Fibroblast of upper back skin (primary cell): ENCODE measurements at places on chromosomes 1 and 21.

- peak; percentile 100 for DNase-seq
These were observed 162.8 kb downstream of the NTPCR start for GRCh38 chr1:233113009-233113879.

DNA sequence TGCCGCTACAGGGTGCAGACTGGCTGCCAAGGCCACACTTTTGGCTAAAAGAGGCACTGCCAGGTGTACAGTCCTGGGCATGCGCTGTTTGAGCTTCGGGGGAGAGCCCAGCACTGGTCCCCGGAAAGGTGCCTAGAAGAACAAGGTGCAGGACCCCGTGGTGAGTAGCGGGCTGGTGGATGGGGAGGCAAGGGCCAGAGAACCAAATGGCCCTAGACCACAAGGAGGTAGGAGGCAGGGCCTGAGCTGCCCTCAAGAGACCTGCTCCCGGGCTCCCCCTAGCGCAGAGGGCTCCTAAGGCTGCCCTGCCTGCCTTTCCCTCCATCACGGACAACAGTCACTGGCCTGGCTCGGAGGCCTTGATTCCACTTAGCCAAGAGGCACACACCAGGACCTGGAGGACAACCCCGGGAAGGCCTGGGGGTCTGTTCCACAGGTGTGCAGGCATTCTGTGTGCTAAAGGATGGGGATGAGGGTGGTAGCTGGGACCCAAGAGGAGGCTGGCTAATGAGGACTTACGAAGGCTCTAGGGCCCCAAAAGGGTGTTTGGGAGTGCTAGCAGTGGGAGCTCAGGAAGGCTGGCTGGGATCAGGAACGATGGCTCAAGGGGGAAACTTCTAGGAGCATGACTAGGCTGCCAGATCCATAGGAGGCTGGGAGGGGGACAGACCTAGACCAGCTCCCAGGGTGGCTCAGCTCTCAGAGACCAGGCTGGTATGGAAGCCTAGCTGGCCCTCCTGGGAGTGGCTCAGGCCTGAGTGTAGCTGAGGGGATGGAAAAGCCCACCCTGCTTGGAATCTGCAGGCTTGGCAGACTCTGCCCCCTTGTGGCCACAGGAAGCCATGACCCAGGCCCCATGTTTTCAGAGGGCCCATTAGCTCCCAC is 742 bp downstream of the ARTN start:
- DNase-seq, result peak; percentile 65

- DNase-seq, result no peak
These were observed 546 bp upstream of the ZNF695 start for GRCh38 chr1:247008406-247008799.

DNA sequence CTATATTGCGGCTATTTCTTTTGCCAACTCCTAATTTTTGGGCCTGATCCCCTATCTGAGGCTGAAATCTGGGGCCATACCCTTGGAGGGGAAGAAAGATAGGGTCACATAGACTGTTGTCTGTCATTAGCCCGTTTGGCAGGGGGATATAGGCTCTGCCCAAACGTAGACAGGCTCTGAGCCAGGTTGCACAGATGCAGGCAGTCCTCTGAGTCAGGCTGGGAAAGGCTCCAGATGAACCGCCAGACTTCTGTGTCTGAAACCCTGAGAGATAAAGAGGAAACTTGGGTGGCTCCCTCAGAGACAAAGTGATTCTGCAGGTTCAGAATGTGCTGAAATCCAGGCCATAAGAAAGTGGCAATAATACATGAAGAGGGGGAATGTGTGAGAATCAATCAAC is 4.0 kb upstream of the CAP1 start:
- peak; percentile 89 for DNase-seq

DNA sequence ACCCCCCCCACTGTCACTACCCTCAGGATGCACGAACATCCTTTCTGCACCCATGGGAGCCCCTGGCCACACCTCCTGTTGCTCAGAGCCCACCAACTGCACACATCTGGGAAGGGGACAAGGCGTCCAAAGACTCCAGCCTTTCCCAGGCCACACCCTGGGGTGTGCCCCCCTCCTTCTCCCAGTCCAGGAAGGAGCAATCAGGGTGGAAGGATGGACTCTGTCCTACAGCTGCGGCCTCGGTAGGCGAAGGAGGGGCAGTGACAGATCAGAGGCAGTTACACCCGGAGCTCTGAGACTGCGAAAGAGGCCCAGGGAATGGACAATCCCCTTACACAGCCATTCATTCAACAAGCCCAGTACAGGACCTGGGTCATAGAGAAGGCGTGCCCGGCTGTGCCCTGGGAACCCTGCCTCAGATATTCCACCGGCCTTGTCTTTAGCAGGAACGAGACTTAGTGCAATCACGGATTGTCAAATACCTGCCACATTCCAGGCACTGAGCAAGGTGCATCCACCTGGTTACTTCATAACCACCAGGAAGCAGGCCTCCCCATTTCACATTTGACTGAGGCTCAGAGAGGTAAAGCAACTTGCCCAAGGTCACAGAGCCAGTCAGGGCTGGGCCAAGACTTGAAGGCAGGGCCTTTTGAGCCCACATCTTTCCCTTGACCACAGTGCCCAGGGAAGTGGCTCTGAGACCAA is 9.4 kb downstream of the HSPG2 start:
- DNase-seq, result peak; percentile 35

GRCh38 chr1:214143006-214143992 is 137.7 kb upstream of the SMYD2 start:
- no peak for DNase-seq

GRCh38 chr1:2098839-2099785 is 48.9 kb downstream of the PRKCZ start:
- DNase-seq, result no peak

DNA sequence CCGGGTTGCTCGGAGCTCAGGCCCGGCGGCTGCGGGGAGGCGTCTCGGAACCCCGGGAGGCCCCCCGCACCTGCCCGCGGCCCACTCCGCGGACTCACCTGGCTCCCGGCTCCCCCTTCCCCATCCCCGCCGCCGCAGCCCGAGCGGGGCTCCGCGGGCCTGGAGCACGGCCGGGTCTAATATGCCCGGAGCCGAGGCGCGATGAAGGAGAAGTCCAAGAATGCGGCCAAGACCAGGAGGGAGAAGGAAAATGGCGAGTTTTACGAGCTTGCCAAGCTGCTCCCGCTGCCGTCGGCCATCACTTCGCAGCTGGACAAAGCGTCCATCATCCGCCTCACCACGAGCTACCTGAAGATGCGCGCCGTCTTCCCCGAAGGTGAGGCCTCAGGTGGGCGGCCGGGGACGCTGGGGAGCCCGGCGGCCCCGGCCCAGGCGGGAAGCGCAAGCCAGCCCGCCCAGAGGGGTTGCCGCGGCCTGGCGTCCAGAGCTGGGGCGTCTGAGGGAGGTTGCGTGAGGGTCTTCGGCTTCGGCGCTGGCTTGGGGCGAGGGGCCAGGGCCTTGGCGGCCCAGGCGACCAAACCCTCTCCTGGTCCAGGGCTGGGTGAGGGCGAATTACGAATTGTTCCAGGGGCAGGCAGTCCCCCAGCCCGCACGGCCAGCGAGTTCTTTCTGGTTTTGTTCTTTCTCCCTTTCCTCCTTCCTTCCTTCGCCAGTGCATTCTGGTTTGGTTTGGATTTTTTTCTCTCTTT is 805 bp downstream of the SIM2 start:
- no peak for DNase-seq

- no peak for DNase-seq
These were observed 502.8 kb downstream of the LTN1 start for GRCh38 chr21:28489821-28490350.

DNA sequence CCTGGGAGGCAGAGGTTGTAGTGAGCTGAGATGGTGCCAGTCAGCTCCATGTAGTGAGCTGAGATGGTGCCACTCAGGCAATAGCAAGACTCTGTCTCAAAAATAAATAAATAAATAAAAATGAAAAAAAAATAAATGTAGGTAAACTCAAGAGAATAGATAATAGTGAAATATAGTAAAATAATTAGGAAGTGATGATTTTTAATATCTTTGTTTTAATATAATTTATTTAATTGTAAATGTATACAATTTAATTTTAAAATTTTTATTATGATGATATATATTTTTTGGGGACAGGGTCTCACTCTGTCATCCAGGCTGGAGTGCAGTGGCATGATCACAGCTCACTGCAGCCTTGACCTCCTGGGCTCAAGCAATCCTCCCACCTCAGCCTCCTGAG is 19.6 kb upstream of the SERINC2 start:
- DNase-seq, result no peak

DNA sequence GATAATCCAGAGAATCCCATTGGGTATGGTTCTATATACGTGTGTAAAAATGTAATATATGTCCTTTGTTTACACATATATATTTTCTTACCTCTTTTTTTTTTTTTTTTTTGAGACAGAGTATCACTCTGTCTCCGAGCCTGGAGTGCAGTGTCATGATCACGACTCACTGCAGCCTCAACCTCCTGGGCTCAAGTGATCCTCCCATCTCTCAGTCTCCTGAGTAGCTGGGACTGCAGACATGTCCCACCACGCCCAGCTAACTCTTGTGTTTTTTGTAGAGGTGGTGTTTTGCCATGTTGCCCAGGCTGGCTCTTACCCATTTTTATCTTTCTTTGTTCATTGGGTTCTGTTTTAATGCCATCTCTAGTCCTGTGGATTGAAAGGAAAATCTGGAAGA is 59.5 kb downstream of the ZBTB17 start:
- peak; percentile 25 for DNase-seq

DNA sequence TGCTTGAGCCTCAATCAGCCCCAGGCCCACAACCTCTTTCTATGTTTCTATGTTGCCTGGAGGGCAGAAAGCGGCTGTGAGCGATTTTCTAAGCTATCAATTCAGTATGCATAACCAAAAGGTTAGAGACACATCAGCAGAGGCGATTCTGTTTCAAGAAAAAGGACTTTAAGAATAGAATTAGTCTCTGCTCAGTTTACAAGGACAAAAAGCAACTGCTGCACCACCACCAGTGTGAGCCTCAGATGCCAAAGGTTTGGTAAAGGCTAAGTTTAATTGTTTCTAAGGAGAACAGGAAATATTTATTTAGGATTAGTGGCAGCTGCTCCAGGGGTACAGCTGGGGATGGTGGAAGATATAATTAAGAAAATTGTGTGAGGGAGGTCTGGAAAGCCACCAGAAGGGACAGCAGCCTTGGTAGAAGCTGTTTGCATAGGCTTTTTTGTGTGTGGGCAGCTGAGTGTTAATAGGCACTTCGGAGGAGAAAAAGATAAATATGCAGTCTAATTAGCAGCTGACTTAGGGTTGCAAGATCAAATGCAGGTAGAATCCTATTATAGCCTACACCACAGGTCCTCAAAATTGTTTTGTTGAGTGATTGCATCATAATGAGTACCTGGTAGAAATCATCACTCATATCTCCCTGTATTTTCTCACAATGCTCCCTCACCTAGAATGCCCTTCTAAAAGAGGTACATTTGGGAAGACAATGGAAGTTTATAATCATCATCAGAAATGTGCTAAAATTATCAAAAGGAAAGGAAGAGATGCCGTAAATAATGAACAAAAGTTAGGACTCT is 35.8 kb downstream of the ZC3H11B start:
- DNase-seq, result no peak

- DNase-seq, result no peak
These were observed at the start of gene ELF3 for GRCh38 chr1:202010180-202011015. ELF3 (plus strand) TSS chr1:202010587; CDS start chr1:202011137, 550 bp downstream.

GRCh38 chr1:215555531-215555930 is 11.6 kb upstream of the KCTD3 start:
- no peak for DNase-seq

DNA sequence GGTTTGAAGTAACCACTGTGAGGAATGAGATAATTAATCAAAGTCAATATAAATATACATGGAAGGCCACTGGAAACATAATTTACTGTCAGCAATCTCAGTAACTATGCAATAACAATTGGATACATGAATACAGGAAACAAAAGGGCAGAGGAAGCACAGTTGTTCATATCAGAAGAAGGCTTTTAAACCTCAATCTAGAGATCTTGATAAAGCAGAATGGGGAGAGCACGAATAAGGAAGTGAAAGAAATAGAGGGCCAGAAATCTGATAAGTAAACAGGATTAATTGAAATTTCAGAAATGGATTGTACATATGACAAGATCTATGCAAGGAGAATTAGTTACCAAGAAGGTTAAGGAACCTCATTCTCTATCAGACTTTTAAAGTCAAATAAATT is 93.0 kb downstream of the EVI5 start:
- DNase-seq, result no peak

- DNase-seq, result no peak
These were observed 1.7 kb downstream of the SLC50A1 start for GRCh38 chr1:155137154-155137949.

GRCh38 chr1:230910755-230911117 is 42.4 kb upstream of the C1orf198 start:
- DNase-seq, result peak; percentile 30

DNA sequence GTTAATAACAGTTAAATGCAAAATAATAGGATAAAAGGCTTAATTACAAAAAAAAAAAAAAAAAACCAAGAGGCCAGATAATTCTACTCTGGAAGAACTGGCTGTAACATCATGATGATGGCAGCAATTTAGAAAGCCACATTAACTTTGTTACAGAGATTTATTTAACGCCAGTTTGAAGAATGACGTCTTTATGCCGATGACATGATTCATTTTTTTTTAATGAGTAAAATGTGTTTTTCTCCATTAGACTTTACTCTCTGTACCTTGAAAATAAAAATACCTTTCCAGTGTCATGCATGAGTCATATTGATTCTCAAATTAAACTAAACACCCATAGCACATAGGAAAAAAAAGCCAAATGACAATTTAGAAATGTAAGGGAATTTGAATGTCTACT is 226.1 kb downstream of the RGS7 start:
- no peak for DNase-seq

- DNase-seq, result no peak
These were observed 89.2 kb downstream of the JAK1 start for GRCh38 chr1:64877151-64877550.

DNA sequence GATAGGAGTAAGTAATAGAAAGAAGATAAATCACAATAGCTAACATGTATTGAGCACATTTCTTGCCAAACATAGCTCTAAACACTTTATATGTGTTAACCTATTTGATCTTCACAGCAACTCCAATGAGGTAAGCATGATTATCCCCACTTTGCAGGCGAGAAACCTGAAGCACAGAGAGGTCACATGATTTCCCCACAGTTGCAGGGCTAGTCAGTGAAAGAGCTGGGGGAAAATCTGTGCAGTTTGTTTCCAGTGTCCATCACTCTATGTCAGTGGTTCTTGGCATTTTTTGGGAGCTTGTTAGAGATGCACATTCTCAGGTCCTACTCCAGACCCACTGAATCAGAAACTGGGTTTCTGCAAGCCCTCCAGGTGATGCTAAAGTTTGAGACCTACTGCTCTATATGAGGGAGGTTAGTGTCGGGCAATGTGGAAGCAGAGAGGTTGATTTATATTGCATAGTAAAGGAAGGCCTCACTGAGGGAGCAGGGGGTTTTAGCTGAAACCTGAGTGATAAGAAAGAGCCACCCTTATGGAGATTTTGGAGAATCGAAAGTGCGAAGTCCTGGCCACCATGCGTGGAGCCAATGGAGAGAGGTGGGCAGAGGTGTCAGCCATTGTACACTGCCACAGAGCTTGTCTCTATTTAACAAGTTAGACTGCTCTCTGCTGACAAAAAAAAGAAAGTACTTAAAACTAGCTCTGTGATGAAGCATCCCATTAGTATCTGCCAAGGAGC is 20.9 kb downstream of the MCOLN3 start:
- DNase-seq, result peak; percentile 2
